Suppressor macrophage treated with lipopolysaccharide for 4 hours (primary cell): ENCODE measurements at places on chromosomes 12 and 14.

DNA sequence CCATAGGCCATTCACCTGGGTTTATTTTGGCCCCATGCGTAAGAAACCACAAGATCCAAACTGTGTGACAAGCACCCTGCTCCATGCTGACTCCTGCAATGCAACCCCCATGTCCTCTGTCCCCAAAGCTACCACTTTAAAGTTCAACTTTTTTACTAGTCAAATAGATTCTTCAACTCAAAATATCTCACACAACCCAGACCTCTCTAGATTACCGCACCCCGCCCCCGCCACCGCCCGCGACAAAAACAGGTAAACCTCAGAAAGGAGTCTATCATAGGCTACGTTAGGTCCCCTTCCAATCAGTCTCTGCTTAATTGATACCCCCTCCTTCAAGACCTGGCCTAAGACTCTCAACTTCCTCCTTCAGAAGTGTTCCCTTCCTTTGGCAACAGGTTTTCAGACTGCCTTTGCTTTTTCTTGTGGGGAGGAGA is 2.2 kb downstream of the ZFP36L1 start:
- no peak for DNase-seq

GRCh38 chr14:36857136-36857535 is 195.5 kb downstream of the PAX9 start:
- no peak for DNase-seq

GRCh38 chr12:92502417-92503028 is 200.3 kb upstream of the PLEKHG7 start:
- peak; percentile 57 for DNase-seq

- no peak for DNase-seq
Measured at GRCh38 chr14:68921666-68922065, 57.4 kb downstream of the ACTN1 start.

DNA sequence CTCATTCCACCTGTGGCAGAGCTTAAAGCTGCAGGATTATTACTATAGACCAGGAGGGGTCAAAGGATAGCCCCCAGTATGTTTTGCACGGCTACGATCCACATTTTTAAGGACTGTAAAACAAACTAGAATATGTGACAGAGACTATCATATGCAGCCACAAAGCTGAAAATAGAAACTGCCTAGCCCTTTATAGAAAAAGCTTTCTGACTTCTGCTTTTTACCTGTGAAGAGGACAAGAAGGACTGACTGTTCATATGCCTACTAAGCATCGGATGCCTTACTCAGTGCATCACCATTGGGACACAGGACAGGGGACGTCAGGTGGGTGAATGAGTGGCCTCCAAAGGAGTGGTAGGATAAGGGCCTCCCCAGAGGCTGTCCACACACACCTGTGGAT is 29.8 kb downstream of the SPTB start:
- DNase-seq: no peak

- no peak for DNase-seq
Measured at GRCh38 chr12:101685092-101685491, 12.3 kb upstream of the CHPT1 start.

GRCh38 chr12:55041345-55042055 is 21.7 kb downstream of the NEUROD4 start:
- DNase-seq: peak; percentile 38

DNA sequence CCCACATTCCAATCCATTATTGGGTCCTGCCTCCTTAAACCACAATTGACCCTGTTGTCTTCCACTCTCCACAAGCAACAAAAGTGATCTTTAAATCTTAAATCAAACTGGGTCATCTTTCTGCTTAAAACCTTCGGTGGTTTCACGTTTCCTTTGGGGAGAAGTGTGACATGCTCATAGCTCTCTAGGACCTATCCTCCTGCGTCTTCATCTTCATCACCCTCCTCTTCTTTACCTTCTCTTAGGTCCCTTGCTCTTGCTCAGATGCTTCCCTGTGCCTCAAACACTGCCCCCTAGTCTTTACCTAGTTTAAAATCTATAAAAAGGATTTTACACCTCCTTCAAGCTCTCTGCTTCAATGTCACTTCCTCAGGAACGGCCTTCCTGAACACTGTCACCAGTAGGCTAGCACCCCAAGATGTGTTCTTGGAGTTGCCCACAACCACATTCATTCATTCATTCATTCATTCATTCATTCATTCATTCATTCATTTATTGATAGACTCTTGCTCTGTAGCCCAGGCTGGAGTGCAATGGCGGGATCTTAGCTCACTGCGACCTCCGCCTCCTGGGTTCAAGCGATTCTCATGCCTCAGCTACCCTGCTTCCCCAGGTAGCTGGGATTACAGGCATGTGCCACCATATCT is 46.8 kb downstream of the GALNT4 start:
- DNase-seq: no peak
